ENCODE measurements at places on chromosomes 2 and 18. TPM values are rescaled to one million over a fixed set of nuclear protein-coding genes. Genes with fewer than 3 reads are reported as not detected.

MBP gene
- total RNA-seq, result 52.2 TPM

FOXD4L1 gene
- 0.30 TPM for total RNA-seq

FSHR gene
- not detected for total RNA-seq

DSG2 gene
- total RNA-seq, result 0.23 TPM

KRCC1 gene
- total RNA-seq, result 11.7 TPM

RNF152 gene
- total RNA-seq, result 0.59 TPM

EFR3B gene
- 0.43 TPM for total RNA-seq

RTN4 gene
- 86.5 TPM for total RNA-seq

TXNDC2 gene
- not detected for total RNA-seq

PROM2 gene
- 1.9 TPM for total RNA-seq

WNT6 gene
- not detected for total RNA-seq

DLGAP1 gene
- not detected for total RNA-seq

MOCOS gene
- 0.36 TPM for total RNA-seq

C2orf66 gene
- total RNA-seq, result not detected

OSBPL1A gene
- 5.4 TPM for total RNA-seq

CSRNP3 gene
- total RNA-seq, result not detected

DUSP19 gene
- 3.8 TPM for total RNA-seq

SLC30A3 gene
- 0.88 TPM for total RNA-seq

SPDYA gene
- 2.0 TPM for total RNA-seq

CCBE1 gene
- total RNA-seq, result 0.27 TPM

LCT gene
- total RNA-seq, result 0.27 TPM

MARCHF4 gene
- not detected for total RNA-seq

TOGARAM2 gene
- total RNA-seq, result 0.36 TPM

RND3 gene
- not detected for total RNA-seq

ALPG gene
- total RNA-seq, result not detected

MALT1 gene
- 34.0 TPM for total RNA-seq
